Activated naive CD8-positive, alpha-beta T cell treated with anti-CD3 and anti-CD28 coated beads, Interleukin-2, amount 10 ng/mL, durations not matched to agents 7 days and 5 days (primary cell): ENCODE measurements at places on chromosomes 4 and X. TPM values are rescaled to one million over a fixed set of nuclear protein-coding genes. Genes with fewer than 3 reads are reported as not detected.

- DNase-seq: no peak
- H3K4me3 ChIP-seq: no peak overlapping the region
- no peak overlapping the region for H3K27ac ChIP-seq
- no peaks in the 10 kb centered on the region for H3K36me3 ChIP-seq
- H3K4me1 ChIP-seq: no peaks in the 10 kb centered on the region
Measured at GRCh38 chrX:74529311-74529710, 85.1 kb downstream of the RLIM start.

DNA sequence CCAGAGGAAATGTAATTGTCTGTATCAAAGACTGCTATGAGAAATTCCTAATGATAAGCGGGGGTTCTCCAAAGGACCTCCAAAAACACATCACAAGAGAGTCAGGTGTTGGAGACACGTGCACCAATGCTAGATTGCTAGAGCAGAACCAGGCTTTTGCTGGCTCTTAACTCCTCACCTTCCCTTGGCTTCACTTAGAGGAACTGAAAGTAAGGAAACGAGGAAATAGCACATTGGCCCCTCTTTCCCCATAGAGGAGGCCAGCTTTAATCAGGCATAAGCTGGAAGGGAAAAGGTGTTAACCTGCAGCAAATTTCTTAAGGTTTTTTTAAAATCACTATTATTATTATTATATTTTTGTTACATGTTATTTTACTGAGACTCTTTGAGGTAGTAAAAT, 13.6 kb downstream of the OTC start:
- H3K4me3 ChIP-seq: no peak overlapping the region
- no peaks in the 10 kb centered on the region for H3K4me1 ChIP-seq
- H3K27ac ChIP-seq: no peak overlapping the region
- no peak for DNase-seq
- no peaks in the 10 kb centered on the region for H3K27me3 ChIP-seq
- no peaks in the 10 kb centered on the region for H3K36me3 ChIP-seq

DNA sequence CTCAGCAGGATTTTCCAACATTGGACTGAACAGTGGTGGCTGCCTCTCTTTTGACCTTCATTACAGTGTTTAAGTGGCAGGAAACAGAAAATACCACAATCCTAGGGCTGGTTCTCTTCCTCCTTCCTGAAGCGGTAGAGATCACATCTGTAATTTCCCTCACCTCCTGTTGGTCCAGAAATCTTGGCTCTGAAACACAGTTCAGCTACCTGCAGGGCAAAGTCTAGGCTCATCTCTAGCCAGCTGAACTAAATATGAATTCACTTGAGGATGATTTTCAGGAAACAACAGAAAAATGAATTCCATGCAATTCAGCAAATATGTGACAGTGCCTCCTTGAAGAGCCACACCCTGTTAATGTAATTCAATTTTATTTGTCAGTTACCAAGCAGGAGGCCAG, 531.9 kb downstream of the INPP4B start:
- no peaks in the 10 kb centered on the region for H3K27me3 ChIP-seq
- H3K4me1 ChIP-seq: peaks cover 26% of the 10 kb centered on the region
- peaks cover 52% of the 10 kb centered on the region for H3K36me3 ChIP-seq
- peak overlapping the region; percentile 43 for H3K27ac ChIP-seq
- no peak for DNase-seq
- no peak overlapping the region for H3K4me3 ChIP-seq

- no peak for DNase-seq
- H3K4me1 ChIP-seq: no peaks in the 10 kb centered on the region
- H3K36me3 ChIP-seq: no peaks in the 10 kb centered on the region
- H3K27me3 ChIP-seq: no peaks in the 10 kb centered on the region
- no peak overlapping the region for H3K27ac ChIP-seq
- H3K4me3 ChIP-seq: no peak overlapping the region
Measured at GRCh38 chr4:148782284-148782683, 340.1 kb upstream of the NR3C2 start.

DNA sequence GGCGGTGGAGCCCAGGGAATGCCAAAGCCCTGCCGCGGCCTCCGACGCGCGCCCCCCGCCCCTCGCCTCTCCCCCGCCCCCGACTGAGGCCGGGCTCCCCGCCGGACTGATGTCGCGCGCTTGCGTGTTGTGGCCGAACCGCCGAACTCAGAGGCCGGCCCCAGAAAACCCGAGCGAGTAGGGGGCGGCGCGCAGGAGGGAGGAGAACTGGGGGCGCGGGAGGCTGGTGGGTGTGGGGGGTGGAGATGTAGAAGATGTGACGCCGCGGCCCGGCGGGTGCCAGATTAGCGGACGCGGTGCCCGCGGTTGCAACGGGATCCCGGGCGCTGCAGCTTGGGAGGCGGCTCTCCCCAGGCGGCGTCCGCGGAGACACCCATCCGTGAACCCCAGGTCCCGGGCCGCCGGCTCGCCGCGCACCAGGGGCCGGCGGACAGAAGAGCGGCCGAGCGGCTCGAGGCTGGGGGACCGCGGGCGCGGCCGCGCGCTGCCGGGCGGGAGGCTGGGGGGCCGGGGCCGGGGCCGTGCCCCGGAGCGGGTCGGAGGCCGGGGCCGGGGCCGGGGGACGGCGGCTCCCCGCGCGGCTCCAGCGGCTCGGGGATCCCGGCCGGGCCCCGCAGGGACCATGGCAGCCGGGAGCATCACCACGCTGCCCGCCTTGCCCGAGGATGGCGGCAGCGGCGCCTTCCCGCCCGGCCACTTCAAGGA, at the start of gene FGF2:
TSS of gene FGF2 (plus strand) at position 279 of the 705 bp plus-strand sequence. CDS start at position 623, 344 bp downstream.
- peaks cover 2% of the 10 kb centered on the region for H3K36me3 ChIP-seq
- peaks cover 78% of the 10 kb centered on the region for H3K27me3 ChIP-seq
- no peak within 1 kb of the TSS for H3K27ac ChIP-seq

DNA sequence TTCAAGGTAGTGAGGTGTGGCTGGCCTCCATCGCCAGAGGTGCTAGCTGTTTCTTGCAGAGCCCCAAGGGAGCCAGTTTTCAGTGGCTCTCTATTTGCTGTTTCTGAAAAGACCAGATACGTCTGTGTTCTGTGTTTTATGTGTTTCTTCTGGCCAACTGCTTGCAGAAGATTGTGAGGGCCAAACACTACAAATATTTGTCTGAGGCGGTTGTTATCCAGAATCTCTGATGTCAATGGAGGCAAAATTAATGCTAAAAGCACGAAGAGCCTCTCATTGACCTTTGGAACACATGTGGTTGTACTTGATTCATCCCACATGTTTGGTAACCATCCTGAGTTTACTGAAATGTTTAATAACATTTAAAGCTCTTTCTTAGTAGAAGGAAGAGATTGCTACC, 113.9 kb downstream of the CT47B1 start:
- no peak for DNase-seq
- H3K4me1 ChIP-seq: peaks cover 3% of the 10 kb centered on the region
- H3K27me3 ChIP-seq: no peaks in the 10 kb centered on the region
- H3K27ac ChIP-seq: no peak overlapping the region

GRCh38 chr4:139154952-139155557, 22.0 kb downstream of the ELF2 start:
- H3K4me3 ChIP-seq: no peak overlapping the region
- no peak overlapping the region for H3K27ac ChIP-seq
- H3K36me3 ChIP-seq: no peaks in the 10 kb centered on the region
- no peak for DNase-seq

GRCh38 chr4:7334521-7335275, 100.0 kb downstream of the PSAPL1 start:
- H3K4me1 ChIP-seq: no peaks in the 10 kb centered on the region
- H3K27ac ChIP-seq: no peak overlapping the region
- H3K27me3 ChIP-seq: no peaks in the 10 kb centered on the region
- no peak for DNase-seq
- no peak overlapping the region for H3K4me3 ChIP-seq
- H3K36me3 ChIP-seq: no peaks in the 10 kb centered on the region

- no peaks in the 10 kb centered on the region for H3K27me3 ChIP-seq
- no peaks in the 10 kb centered on the region for H3K36me3 ChIP-seq
- no peak overlapping the region for H3K27ac ChIP-seq
- H3K4me3 ChIP-seq: no peak overlapping the region
Measured at GRCh38 chrX:133359466-133359865, 55.8 kb downstream of the GPC4 start.

DNA sequence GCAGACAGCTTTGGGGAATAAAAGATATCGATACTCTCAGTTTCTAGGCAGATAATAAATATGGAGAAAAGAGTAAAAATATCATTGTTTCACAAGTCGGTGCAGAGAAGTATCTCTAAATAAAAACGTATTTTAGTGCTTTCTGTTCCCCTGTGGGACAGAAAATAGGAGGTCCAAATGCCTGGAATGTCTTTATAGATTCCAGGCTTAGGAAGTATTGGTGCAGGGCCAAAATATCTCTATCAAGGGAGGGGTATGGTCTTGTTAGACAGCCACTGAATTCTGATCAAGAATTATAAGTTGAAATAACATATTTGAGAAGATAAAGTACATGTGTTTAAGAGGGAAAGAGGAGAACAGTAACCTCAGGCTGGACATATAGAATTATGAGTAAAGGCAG, 596.4 kb downstream of the PCDH18 start:
- no peak for DNase-seq
- H3K27ac ChIP-seq: no peak overlapping the region
- H3K36me3 ChIP-seq: no peaks in the 10 kb centered on the region
- H3K27me3 ChIP-seq: no peaks in the 10 kb centered on the region
- H3K4me3 ChIP-seq: no peak overlapping the region
- no peaks in the 10 kb centered on the region for H3K4me1 ChIP-seq

DNA sequence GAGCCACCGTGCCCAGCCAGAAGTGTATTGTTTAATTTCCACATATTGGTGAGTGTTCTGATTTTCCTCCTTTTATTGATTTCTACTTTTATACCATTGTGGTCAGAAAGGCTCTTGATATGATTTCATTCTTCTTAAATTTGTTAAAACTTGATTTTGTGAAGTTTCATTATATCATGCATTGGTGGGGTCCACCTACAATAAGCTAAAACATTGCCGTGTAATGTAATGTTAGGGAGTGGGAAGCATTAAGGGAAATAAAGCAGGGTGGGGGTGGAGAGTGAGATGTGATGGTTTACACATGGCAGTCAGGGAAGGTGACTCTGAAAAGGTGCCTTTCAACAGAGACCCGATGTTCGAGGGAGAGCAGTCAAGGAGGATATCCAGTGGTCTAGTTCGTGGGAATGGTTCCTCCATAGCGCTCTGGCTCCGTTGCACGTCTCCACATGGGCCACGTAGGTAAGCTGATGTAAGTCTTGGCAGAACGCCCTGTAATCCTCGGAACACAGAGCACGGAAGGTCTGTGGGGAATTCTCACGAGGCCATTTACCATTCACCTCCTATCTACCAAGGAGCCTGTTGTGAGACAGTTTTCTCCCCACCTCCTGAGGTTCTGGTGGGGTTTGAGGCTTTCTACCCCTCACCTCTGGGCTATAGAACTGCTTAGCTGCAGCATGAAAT, 7.7 kb upstream of the WDR13 start:
- no peak overlapping the region for H3K27ac ChIP-seq
- H3K4me1 ChIP-seq: peaks cover 2% of the 10 kb centered on the region
- H3K27me3 ChIP-seq: no peaks in the 10 kb centered on the region
- no peak for DNase-seq
- no peaks in the 10 kb centered on the region for H3K36me3 ChIP-seq

DNA sequence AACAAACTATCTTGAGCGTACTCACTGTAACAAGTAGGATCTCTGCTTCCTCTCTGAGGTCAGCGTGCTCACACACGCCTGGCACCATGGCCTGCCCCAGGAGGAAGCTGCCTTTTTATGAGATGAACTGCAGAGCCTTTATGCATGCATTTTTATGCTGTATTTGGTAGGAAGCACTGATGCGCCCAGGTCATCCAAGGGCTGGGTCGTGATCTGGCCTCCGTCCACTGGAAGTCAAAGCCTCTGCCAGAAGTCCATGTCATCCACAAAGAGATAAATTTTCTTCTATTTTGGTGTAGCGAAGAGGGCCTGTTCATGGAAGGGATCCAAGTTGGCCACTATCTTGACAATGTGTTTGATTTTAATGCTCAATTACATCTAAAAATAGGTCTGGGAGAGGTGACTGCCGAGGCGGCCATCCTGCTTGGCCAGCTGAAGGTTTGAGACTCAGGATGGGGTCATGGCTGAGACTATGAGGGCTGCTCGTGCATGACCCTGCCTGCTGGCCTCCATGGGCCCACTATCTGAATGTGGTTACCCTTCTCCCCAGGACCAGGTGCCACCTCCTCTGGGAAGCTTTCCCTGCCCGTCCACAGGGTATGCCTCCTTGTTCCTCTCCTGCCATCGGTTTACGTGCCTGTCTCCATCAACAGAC, 50.3 kb downstream of the HTRA3 start:
- H3K36me3 ChIP-seq: no peaks in the 10 kb centered on the region
- no peak for DNase-seq
- H3K27ac ChIP-seq: no peak overlapping the region
- no peak overlapping the region for H3K4me3 ChIP-seq
- no peaks in the 10 kb centered on the region for H3K4me1 ChIP-seq
- no peaks in the 10 kb centered on the region for H3K27me3 ChIP-seq

DNA sequence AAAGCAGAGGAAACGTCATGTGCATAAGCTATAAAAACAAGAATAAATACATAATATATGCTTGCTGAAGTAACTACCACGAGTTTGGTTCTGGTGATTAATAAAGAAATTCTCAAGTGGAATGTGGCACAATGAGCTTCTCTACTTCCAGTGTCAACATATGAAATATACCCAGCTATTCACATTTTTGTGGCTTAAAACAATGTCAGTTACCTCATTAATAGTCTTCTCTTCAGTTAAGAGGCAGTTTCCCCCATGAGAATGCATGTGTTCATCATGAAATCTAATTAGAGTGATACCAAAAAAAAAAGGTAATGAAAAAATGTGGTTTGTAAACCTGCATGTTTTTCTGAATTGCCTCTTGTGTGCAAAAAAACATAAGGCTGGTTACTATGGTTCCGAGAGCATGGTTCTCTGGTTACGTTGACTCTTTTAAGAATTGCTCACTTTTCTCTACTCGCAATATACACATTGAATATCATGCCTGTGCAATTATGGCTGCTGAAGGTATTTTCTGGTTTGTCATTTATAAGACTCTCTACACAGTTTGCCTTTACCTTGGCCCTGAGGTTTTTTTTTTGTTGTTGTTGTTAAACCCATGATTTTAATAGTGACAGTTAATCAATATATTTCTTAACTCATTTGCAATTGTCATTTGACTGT, 108.2 kb downstream of the PCDH7 start:
- no peaks in the 10 kb centered on the region for H3K4me1 ChIP-seq
- no peak for DNase-seq
- H3K4me3 ChIP-seq: no peak overlapping the region
- H3K27me3 ChIP-seq: no peaks in the 10 kb centered on the region

- no peak overlapping the region for H3K4me3 ChIP-seq
- H3K27me3 ChIP-seq: no peaks in the 10 kb centered on the region
- no peak for DNase-seq
- H3K27ac ChIP-seq: no peak overlapping the region
Measured at GRCh38 chrX:39661116-39661907, 436.4 kb downstream of the BCOR start.

MID1 gene
- total RNA-seq: 0.11 TPM

DNAJB14 gene
- 61.6 TPM for total RNA-seq

LRAT gene
- total RNA-seq: not detected

GPR119 gene
- not detected for total RNA-seq

P2RY4 gene
- total RNA-seq: 0.19 TPM

PHF8 gene
- total RNA-seq: 47.2 TPM

BMPR1B gene
- not detected for total RNA-seq

TCEAL8 gene
- total RNA-seq: 38.3 TPM
